A549 treated with ZK216348 at 1 μM for 4 hours (cell line): ENCODE measurements at places on chromosomes 12 and 14. TPM values are rescaled to one million over a fixed set of nuclear protein-coding genes. Genes with fewer than 3 reads are reported as not detected.

The MYG1 gene
- total RNA-seq: 66.3 to 92.7 TPM (median 86.6 TPM) in 5 replicates

The ARMH4 gene
- total RNA-seq: 0.53 to 1.1 TPM (median 0.62 TPM) in 5 replicates

The ITGB7 gene
- total RNA-seq: 0.35 to 0.95 TPM (median 0.41 TPM) in 5 replicates

The GZMH gene
- not detected in 5 replicates for total RNA-seq

The PLEKHG7 gene
- total RNA-seq: not detected in 5 replicates

The DNAI7 gene
- 0.16 to 0.22 TPM (median 0.18 TPM) in 4 of 5 replicates, not detected in the other for total RNA-seq

The CCDC175 gene
- not detected in 5 replicates for total RNA-seq

The AMHR2 gene
- total RNA-seq: 0.88 to 2.1 TPM (median 1.3 TPM) in 5 replicates

The GPRC5A gene
- total RNA-seq: 233 to 522 TPM (median 421 TPM) in 5 replicates

The NPAS3 gene
- total RNA-seq: not detected in 5 replicates

The WASHC3 gene
- total RNA-seq: 27.5 to 42.6 TPM (median 30.4 TPM) in 5 replicates

The ZCCHC8 gene
- total RNA-seq: 19.8 to 26.4 TPM (median 24.6 TPM) in 5 replicates

The KRT73 gene
- not detected in 5 replicates for total RNA-seq

The OVCH1 gene
- total RNA-seq: not detected in 5 replicates

The EGLN3 gene
- total RNA-seq: 2.8 to 5.6 TPM (median 3.9 TPM) in 5 replicates

The TEX52 gene
- not detected in 5 replicates for total RNA-seq

The RERGL gene
- total RNA-seq: not detected in 5 replicates

The ADAM21 gene
- total RNA-seq: not detected in 5 replicates

The DCP1B gene
- total RNA-seq: 6.7 to 7.8 TPM (median 7.0 TPM) in 5 replicates

The TMEM30B gene
- 0.09 to 0.49 TPM (median 0.20 TPM) in 5 replicates for total RNA-seq

The KRT3 gene
- 0.09 TPM in 1 of 5 replicates, not detected in the others for total RNA-seq

The IL22 gene
- not detected in 5 replicates for total RNA-seq

The CELA1 gene
- total RNA-seq: not detected in 5 replicates

The AMDHD1 gene
- total RNA-seq: 1.9 to 2.4 TPM (median 2.3 TPM) in 5 replicates
